ENCODE measurements at places on chromosomes 11 and 22.

DNA sequence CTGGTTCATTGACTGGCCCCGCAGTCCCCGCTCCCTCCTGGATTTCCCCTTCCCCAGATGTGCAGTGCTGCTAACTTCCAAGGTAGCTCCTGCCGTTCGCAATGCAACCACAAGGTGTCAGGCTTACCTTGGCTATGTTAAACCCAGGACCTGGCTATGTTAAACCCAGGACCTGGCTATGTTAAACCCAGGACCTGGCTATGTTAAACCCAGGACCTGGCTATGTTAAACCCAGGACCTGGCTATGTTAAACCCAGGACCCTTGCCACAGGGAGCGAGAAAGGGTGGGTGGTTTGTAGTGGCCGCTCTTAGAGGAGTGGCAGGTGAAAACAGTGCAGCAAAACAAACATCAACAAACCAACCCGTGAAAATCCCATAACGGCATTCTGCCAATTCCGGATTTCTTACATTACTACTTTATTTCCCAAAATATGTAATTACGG is 2.9 kb upstream of the ADAMTS8 start:
- DNase-seq: peak; percentile 75

DNA sequence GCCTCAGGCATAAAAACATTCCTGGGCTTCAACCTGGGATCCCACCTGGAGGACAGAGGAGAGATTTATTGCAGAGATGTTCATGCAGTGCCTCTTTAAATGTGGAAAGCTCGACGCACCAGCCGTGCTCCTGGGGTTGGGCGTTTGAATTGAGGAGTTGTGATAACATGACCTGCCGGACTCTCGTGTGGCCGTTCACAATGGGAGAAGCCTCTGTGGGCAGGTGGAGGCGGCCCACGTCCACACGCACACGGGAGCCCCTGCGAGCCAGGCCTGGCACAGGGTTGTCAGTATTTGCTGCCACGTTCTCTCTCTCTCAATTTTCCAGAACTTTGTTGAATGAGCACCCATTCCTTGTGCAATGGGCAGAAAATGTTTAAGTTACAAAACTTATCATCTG is 58.3 kb upstream of the PPARA start:
- DNase-seq: no peak

GRCh38 chr22:32676191-32676590 is 125.3 kb upstream of the TIMP3 start:
- no peak for DNase-seq

DNA sequence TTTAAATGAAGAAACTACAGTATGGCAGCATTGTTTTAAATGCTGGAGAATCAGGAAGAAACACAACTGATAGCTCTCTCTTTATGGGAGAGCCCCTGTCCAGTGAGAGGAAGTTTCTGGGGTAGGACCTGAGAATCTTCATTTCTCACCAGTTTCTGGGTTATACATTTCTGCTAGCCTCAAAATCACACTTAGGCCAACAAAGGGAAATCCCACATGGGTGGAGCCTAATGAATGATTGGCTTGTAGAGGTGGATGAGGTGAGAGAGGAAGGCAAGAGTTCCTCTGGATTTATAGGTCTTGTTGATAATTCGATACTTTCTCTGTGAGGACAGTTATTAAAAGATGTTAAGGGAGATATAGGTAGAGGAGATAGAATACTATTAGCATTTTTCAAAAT is 1397.3 kb upstream of the TENM4 start:
- DNase-seq: peak; percentile 15

DNA sequence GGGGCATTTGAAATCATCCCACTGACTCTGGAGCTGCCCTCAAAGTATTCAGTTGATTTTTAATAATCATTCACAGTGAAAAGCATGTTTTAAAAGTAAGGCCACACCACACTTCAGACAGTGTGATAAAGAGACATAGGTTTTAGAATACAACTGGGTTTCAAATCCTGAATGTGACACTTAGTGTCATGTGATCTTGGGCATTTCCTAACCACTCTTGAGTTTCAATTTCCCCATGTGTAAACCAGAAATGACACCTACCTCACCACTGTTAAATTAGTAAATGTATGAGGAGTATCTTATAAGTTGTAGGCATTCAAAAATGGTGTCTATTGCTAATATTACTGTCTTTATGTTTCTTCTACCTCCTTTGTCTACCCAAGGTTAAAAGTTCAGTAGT is 5.4 kb downstream of the TMEM123 start:
- no peak for DNase-seq

GRCh38 chr11:84224042-84224441 is 937.9 kb upstream of the CCDC90B start:
- DNase-seq: no peak
